Right lobe of liver (tissue), 6 donors: ENCODE measurements at places on chromosomes 13 and 19.

DNA sequence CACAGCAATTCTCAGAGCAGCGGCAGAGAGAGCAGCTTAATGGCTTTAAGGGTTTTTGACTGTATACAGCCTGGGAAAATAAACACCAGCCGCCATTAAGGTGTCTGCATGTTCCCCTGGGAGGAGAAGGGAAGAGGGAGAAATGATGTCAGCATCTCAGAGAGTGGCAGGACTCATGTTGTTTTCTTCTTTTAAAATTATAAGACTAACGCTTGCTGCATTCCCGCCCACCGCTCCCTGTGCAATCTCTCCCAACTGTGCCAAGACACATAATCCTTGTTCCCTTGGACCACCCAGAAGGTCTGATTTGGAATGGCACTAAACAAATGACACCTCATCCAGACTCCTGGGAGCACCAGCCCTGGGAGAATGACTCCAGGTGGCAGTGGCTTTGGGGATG lies 27.7 kb upstream of the FAM216B start:
- DNase-seq = no peak

GRCh38 chr13:52366291-52366690 lies 39.7 kb downstream of the THSD1 start:
- DNase-seq = no peak

GRCh38 chr13:67094078-67094477 lies 136.1 kb downstream of the PCDH9 start:
- no peak for DNase-seq

GRCh38 chr19:10010247-10010691 lies at the start of gene COL5A3:
TSS of gene COL5A3 (minus strand) at chr19:10010504. CDS start at chr19:10010385, 119 bp downstream.
- peak; percentile 42 for DNase-seq

DNA sequence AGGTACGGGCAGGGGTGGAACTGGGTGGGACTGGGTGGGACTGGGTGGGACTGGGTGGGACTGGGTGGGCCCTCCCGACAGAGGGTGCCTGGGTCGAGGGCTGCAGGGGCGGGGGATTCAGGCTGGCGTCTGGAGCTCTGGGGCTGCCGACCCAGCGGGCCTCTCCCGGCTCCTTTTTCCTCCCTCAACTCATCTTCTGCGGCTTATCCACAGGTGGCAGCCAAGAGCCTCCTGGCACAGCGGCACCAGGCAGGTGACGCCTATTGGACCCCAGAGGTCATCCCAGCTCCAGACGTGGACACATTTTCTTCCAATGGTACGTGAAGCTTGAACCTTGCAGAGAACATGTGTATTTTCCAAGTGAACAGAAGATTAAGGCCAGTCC lies 533 bp downstream of the ZNF544 start:
- DNase-seq = no peak
